ENCODE measurements at places on chromosomes 3 and 15. TPM values are rescaled to one million over a fixed set of nuclear protein-coding genes. Genes with fewer than 3 reads are reported as not detected.

DNA sequence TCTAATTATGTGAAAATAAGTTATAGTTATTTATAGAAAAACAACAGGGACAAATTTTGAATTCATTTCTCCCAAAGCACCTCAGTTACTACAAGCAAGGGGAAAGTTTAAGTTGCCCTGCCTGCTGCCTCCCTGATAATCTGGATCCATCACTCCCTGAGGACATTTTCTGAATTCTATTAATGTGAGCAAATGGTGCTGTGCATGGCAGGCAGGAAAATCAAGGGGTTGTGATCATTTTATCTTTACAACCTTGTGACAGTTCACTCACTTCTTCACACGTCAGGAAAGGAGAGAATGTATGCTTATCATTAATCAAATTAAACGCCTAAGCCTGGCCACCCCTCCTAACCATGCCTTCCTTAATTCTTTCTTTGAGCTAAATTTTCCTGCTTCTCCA, 39.3 kb downstream of the ITGB5 start:
- no peak overlapping the region for H3K4me3 ChIP-seq
- no peaks in the 10 kb centered on the region for H3K27me3 ChIP-seq
- no peak overlapping the region for H3K27ac ChIP-seq

DNA sequence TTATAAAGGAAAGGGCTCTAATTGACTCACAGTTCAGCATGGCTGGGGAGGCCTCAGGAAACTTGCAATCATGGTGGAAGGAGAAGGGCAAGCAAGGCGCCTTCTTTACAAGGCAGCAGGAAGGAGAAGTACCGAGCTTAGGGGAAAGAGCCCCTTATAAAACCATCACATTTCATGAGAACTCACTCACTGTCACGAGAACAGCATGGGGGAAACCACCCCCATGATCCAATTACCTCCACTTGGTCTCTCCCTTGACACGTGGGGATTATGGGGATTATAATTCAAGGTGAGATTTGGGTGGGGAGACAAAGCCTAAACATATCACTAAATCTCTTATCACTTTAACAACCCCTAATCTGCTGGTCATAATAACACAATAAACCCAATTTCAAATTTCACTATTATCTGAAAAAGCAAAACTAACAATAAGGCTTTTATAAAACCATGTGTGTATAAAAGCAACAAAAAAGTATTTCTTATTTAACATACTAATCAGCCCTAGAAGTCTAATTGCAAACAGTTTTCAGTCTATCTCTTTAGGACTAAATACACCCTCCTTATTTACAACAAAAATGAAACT, 43.2 kb downstream of the SCAPER start:
- H3K4me1 ChIP-seq = no peaks in the 10 kb centered on the region
- no peak overlapping the region for H3K27ac ChIP-seq
- DNase-seq = no peak
- no peaks in the 10 kb centered on the region for H3K36me3 ChIP-seq
- no peaks in the 10 kb centered on the region for H3K27me3 ChIP-seq
- no peak overlapping the region for H3K4me3 ChIP-seq

DNA sequence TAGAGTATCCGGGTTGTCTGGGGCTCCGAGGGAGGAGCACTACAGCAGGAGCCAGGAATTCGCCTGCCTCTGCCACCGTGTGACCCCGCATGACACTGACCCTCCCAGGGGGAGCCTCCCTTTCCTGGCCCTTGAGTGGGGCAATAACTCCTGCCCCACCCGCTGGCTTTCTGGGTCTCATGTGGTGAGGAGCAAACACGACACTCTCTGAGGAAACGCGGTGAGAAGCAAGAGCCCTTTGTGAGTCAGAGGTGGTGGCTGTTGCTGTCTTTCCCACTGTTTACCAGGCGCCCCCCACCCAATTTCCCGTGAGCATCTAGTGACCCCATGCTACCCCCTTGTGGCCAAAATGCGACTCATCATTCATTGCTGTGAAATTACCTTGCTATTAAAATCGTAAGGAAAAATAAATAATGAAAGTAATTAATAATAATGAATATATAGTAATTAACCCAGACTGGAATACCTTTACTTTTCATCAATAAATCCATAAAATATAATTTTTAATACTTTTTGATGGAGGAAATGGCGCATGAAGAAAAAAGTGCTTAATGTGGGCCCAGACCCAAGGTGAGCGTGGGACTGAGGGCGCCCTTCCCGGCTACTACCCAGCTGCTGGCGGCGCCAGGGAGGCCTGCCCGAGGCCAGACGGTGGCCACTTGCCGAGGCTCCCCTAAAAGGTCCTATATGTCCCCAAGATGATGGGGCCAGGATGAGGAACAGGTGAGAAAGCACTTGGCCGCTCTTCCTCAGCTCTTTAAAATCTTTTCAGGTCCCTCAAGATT, 29.3 kb downstream of the CCNL1 start:
- H3K4me3 ChIP-seq = no peak overlapping the region
- no peaks in the 10 kb centered on the region for H3K27me3 ChIP-seq
- DNase-seq = peak; percentile 58
- no peaks in the 10 kb centered on the region for H3K36me3 ChIP-seq
- H3K4me1 ChIP-seq = peaks cover 28% of the 10 kb centered on the region

- H3K36me3 ChIP-seq = peaks cover 21% of the 10 kb centered on the region
- no peak overlapping the region for H3K4me3 ChIP-seq
- DNase-seq = no peak
- no peaks in the 10 kb centered on the region for H3K27me3 ChIP-seq
Measured at GRCh38 chr3:197292083-197292646, 6.2 kb downstream of the DLG1 start.

MITF gene
- total RNA-seq = 29.6 TPM

GRCh38 chr3:60076331-60076730, 1026.5 kb upstream of the CFAP20DC start:
- H3K27me3 ChIP-seq = no peaks in the 10 kb centered on the region
- DNase-seq = no peak
- no peak overlapping the region for H3K4me3 ChIP-seq
- no peak overlapping the region for H3K27ac ChIP-seq
- H3K4me1 ChIP-seq = no peaks in the 10 kb centered on the region

EXD1 gene
- not detected for total RNA-seq

- H3K27me3 ChIP-seq = no peaks in the 10 kb centered on the region
- H3K36me3 ChIP-seq = no peaks in the 10 kb centered on the region
- H3K27ac ChIP-seq = peak overlapping the region; percentile 77
- H3K4me1 ChIP-seq = peaks cover 51% of the 10 kb centered on the region
- H3K4me3 ChIP-seq = no peak overlapping the region
Measured at GRCh38 chr3:4751502-4752101, 227.6 kb upstream of the BHLHE40 start.

- H3K27me3 ChIP-seq = no peaks in the 10 kb centered on the region
- no peaks in the 10 kb centered on the region for H3K4me1 ChIP-seq
- no peak overlapping the region for H3K27ac ChIP-seq
- no peaks in the 10 kb centered on the region for H3K36me3 ChIP-seq
- DNase-seq = no peak
Measured at GRCh38 chr15:77830051-77830468, 197.3 kb upstream of the LINGO1 start.

DNA sequence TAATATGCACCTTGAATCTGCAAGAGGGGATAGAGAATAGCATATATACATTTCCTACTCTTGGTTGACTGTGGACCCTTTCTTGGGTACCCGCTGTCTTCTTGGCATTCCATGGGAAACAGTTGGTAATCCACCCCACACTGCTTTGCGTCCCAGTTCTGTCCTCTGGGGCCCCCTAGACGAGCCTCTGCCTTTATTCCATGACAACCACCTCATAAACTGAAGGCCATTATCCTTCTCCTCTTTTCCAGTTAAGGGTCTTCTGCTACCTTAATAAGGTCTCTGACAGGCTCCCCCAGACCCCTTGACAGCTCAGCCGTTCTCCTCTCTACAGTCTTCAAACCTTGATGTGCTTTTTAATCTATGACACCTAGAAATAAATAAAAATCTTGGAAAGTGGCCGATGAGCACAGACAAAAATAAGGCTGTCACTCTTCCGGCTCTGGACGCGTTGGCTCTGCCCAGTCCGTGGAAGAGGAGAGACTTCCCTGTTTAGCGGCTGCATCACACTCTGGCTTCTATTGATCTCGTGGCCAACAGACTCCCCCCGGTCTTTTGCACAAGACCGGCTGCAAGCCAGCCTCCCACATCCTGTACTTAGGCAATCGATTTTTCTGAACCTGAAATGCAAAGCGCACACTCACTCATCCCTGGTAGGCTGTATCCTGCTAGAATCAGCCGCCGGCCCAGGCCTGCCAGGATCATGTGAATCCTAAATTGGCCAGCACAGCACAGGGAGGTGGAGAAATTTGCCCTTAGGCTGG, 251.0 kb upstream of the TLE3 start:
- DNase-seq = peak; percentile 74
- H3K36me3 ChIP-seq = no peaks in the 10 kb centered on the region
- H3K27ac ChIP-seq = peak overlapping the region; percentile 50
- H3K4me1 ChIP-seq = peaks cover 17% of the 10 kb centered on the region
- no peaks in the 10 kb centered on the region for H3K27me3 ChIP-seq

DNA sequence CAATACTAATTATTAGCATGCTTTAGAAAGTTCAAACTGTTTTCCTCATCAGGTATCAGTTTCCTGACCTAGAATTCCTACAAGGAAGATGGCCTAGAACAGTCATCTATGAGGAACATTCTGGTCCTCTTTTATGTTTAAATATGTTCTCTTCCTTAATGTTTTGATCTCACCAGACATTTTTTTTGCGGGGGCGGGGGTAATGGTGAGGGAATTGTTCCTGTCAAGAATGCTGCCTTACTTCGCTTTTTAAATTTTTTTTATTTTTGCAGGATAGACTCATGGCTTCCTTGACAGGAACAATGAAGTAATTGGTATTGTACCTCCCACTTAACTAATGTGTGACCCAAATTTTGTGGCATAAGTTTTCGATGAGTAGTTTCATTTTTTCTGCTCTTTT, 44.3 kb upstream of the NANOGP8 start:
- H3K27me3 ChIP-seq = no peaks in the 10 kb centered on the region
- DNase-seq = no peak
- no peak overlapping the region for H3K4me3 ChIP-seq
- H3K4me1 ChIP-seq = no peaks in the 10 kb centered on the region
- H3K36me3 ChIP-seq = no peaks in the 10 kb centered on the region

IGSF10 gene
- 7.2 TPM for total RNA-seq

GRCh38 chr3:197407526-197407925, 109.1 kb upstream of the DLG1 start:
- no peak overlapping the region for H3K27ac ChIP-seq
- no peaks in the 10 kb centered on the region for H3K4me1 ChIP-seq
- no peak overlapping the region for H3K4me3 ChIP-seq
- DNase-seq = no peak
- H3K27me3 ChIP-seq = no peaks in the 10 kb centered on the region

DNA sequence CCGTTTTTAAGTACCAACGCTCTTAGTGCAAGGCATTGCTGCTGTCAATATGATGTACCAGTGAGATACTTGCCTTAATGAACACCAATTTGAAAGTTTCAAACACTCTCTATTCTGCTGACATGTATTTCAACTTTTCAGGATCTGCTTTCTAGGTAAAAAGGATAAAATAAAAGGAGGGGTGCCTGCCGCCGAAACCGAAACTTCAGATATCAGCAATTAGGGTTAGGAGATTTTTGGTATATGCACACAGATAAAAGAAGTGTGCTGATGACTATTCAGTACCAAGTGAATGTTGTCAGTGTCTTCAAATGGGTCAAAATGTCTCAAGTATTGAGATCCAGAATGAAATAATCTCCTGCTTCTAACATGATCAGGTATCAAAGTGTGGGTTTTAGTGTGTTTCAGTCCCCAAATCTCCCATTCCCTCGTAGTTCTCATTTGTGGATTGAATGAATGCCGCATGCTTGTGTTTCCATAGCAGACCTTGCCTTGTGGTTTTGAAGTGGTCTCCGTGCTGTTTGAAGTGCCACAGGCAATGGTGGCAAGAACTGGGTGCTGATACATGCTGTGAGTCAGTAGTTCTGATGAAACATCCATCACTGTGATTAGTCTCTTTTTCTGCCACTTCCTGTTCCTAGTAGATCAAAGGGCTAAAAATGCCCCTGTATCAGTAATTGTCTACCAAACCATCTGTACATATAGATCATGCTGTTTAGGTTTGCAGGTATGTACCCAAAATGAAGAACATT, 22.5 kb downstream of the CHST14 start:
- H3K4me3 ChIP-seq = no peak overlapping the region
- no peak overlapping the region for H3K27ac ChIP-seq
- no peaks in the 10 kb centered on the region for H3K4me1 ChIP-seq
- no peak for DNase-seq
- no peaks in the 10 kb centered on the region for H3K36me3 ChIP-seq
- H3K27me3 ChIP-seq = no peaks in the 10 kb centered on the region

TRPM7 gene
- 30.6 TPM for total RNA-seq

GRCh38 chr3:65619451-65619881, 419.3 kb downstream of the MAGI1 start:
- H3K27ac ChIP-seq = no peak overlapping the region
- H3K4me1 ChIP-seq = no peaks in the 10 kb centered on the region

CTSH gene
- total RNA-seq = 1,132 TPM

GRCh38 chr15:76866008-76866407, 39.1 kb downstream of the SCAPER start:
- H3K27ac ChIP-seq = no peak overlapping the region
- H3K27me3 ChIP-seq = no peaks in the 10 kb centered on the region
- no peaks in the 10 kb centered on the region for H3K4me1 ChIP-seq
- no peak overlapping the region for H3K4me3 ChIP-seq
- no peaks in the 10 kb centered on the region for H3K36me3 ChIP-seq

GRCh38 chr15:79370716-79371115, 59.8 kb downstream of the TMED3 start:
- no peaks in the 10 kb centered on the region for H3K27me3 ChIP-seq
- peak; percentile 5 for DNase-seq
- no peaks in the 10 kb centered on the region for H3K36me3 ChIP-seq
- no peak overlapping the region for H3K4me3 ChIP-seq

DNA sequence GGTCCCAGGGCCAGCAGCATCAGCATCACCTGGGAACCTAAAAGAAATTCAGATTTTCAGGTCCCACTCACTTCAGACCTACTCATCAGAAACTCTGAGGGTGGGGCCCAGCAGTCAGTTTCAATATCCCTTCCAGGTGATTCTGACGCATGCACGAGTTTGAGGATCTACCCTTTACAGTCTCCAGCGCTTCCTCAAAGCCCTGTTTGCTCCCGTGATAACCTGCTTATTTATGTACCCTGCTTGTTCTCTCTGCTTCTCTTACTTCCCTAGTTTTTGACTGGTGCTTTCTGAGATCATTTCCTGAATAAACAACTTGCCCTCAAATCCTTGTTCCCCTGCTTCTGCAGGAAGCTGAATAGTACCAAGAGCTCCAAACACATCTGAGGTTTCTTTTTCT, 245.3 kb downstream of the ZNF621 start:
- no peak overlapping the region for H3K4me3 ChIP-seq
- peak overlapping the region; percentile 53 for H3K27ac ChIP-seq
- H3K4me1 ChIP-seq = no peaks in the 10 kb centered on the region
- H3K27me3 ChIP-seq = no peaks in the 10 kb centered on the region
- no peaks in the 10 kb centered on the region for H3K36me3 ChIP-seq
- DNase-seq = peak; percentile 3

Measured in left lung (tissue), 14 donors.